ENCODE measurements at places on chromosomes 3 and 15. TPM values are rescaled to one million over a fixed set of nuclear protein-coding genes. Genes with fewer than 3 reads are reported as not detected.

The PCSK6 gene
- 11.4 TPM for total RNA-seq

The ADPGK gene
- 45.7 TPM for total RNA-seq

The FRMD5 gene
- total RNA-seq = not detected

The PLA2G4D gene
- total RNA-seq = not detected

The PLD1 gene
- 31.1 TPM for total RNA-seq

The TMEM207 gene
- total RNA-seq = not detected

The GATM gene
- total RNA-seq = 15.1 TPM

The GOLGA8O gene
- not detected for total RNA-seq

The DNAH12 gene
- total RNA-seq = not detected

The SCN5A gene
- 0.09 TPM for total RNA-seq

DNA sequence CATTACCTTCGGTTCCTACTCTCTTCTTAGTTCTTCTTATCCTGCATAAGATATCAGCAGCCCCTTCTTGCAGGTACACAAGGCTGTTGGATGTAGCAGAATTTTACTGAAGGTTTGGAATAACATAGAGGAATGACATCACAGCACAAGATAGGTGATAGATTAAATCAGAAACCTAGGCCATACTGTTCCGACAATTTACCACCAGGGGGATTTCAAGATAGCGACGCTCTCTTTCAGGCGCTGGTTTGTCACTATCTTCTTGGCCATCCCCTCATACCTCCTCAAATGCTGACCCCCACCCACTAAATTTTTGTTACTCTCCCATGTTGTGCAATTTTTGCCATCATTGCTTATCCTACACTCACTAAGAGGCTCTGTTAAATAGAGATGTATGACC is 3.5 kb downstream of the SIDT1 start:
- DNase-seq = no peak

GRCh38 chr3:40924559-40925141 is 274.7 kb upstream of the CTNNB1 start:
- no peak for DNase-seq

DNA sequence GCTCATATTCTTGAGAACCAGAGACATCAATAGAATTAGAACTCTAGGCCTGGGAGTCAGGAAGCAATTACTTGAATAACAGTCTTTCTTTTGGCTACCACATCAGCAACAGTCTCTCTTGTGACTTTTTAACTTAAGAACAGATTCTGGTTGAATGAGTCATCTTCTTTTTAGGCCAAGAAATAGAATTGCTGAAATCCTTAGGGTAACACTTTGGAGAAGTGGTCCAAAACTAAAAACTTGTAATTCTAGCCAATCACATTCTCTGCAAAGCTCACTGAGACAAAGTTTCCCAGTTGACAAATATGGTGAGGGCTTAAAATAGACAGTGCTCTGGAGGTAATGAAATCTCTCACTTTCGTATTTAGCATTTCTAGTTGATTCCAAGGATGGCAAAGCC is 238.0 kb downstream of the SHOX2 start:
- no peak for DNase-seq

- no peak for DNase-seq
These were observed 51.0 kb downstream of the ANP32A start for GRCh38 chr15:68769702-68770101.

- no peak for DNase-seq
These were observed 76.2 kb upstream of the HERC1 start for GRCh38 chr15:63909819-63910437.

DNA sequence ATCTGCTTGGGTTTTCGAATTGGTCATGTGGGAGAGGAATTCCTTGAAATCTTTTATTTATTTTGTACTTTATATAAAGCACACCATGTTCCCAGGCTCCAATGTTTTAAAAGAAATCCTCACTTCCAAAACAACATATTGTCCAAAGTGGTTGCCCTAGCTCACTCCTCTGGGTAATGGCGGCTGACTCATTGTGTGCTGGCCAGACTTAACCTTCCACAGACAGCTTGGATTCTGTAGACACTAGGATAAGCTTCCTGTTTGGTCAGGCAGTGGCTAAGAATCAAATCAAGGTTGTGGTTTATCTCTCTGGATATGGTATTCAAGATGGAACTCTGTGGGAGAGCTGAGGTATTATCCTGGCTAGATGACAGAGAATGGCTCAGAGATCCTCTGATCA is 55.8 kb upstream of the FAM98B start:
- DNase-seq = no peak

- DNase-seq = no peak
These were observed 79.6 kb downstream of the DHX36 start for GRCh38 chr3:154244644-154245043.

DNA sequence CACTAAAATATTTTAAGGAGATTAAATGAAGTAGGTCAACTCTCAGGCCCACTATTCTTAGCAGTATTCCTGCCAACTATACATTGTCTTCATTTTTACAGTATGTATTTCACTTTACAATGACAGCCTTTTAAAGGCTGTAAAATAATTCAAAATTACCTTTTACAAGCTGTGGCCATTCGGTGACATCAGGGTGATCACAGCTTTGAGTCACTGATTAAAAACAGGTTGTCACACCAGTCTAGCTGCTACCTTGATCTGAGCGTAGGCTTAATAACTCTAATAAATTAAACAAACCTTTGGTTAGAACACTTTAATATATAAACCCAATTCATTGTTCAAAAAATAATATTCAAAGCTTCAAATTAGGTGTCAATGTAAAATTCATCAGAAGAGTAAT is 29.9 kb downstream of the UBE3A start:
- no peak for DNase-seq

- no peak for DNase-seq
These were observed 171.7 kb upstream of the ATP11B start for GRCh38 chr3:182621435-182622240.

GRCh38 chr3:160580938-160581337 is 15.6 kb upstream of the KPNA4 start:
- DNase-seq = no peak

DNA sequence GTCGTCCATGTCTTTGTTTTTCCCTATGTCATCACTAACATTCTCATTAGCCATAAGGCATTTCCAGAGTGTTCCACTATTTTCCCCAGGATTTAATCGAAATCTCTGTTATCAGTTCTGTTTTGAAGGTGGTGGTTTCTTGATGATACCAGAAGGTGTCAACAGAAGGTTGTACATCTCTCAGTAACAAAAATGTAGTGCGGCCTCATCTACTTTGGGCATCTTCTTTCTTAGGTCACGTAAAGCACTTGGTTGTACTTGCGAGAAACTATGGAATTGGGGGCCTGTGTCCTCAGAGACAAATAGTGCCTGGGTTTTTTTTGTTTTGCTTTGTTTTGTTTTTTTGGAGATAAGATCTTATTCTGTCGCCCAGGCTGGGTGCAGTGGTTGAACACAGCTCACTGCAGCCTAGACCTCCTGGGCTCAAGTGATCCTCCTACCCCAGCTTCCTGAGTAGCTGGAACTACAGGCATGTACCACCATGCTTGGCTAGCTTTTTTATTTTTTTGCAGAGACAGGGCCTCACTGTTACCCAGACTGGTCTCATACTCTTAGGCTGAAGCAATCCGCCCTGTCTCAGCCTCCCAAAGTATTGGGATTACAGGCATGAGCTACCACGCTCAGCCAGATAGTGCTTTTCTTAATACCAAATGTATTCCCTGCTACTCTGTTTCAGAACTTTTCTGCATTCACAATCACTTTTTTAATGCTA is 61.2 kb upstream of the FURIN start:
- no peak for DNase-seq

GRCh38 chr3:127710155-127710941 is 37.6 kb downstream of the ABTB1 start:
- no peak for DNase-seq

GRCh38 chr15:62665449-62665848 is 377.1 kb upstream of the TPM1 start:
- no peak for DNase-seq

DNA sequence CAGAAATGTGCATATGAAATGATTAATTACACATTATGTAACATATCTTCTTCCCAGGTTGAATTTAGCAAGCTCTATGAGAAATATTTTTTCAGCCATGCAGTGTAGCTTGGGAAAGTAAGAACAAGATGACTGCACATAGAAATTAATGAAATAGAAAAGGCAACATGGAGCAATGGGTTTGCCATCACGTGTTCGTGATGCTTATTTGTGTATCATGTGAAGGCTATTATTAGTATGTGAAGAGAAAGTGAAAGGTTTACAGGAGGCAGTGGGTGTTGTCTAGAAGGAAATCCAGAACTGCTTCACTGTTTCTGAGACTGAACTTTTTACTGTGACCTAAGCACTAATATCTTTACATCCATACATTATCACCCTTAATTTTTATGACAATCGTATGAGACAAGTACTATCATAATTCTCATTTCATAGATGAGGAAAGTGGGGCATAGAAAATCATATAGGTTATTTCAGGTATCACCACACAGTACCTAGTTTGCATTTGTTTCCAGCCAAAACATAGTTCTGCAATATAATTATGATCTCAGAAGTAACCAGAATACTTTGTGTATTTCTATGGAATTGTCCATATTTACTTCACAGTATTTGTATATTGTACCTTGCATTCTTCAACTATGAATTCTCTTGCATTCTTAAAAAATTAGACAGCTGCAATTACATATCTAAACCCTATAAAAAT is 14.9 kb downstream of the SERPINI1 start:
- no peak for DNase-seq

DNA sequence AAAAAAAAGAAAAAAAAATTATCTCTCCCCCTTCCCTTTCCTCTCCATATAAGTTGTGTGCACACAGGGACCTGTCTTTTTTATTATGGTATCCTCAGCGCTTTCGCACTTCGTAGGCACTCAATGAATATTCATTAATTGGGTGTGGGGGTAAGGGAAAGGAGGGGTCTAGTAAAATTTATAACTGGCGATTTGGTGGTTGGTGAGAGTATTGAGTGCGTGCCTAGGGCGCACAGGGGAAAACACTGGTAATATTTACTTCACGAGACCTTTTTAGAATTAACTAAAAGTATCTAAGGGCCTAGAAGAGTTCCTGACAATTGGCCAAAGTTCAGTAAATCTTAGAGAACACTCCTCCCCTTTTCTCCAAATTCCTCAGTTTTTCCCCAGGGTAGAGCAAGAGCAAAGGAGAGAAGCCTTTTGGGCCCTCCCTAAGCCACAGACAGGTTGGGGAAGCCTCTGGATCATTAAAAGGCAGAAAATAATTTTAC is 25.7 kb downstream of the TYRO3 start:
- DNase-seq = no peak

- DNase-seq = no peak
These were observed 64.3 kb downstream of the DUT start for GRCh38 chr15:48395521-48396011.

DNA sequence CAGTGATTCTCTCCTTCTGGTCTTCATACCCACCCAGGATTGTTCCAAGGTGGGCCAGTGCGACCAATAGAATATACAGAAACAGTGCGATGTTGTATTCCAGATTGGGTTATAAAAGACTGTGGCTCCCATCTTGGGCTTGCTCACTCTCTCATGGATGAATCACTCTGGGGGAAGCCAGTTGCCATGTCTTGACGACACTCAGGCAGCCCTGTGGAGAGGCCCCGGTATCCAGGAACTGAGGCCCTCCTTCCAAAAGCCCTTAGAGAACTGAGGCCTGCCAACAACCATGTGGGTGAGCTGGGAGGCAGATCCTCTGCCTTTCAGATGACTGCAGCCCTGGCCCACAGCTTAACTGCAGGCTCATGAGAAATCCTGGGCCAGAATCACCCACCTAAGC is 57.2 kb downstream of the SH3GL3 start:
- DNase-seq = no peak

- no peak for DNase-seq
These were observed 65.6 kb upstream of the OXTR start for GRCh38 chr3:8834974-8835373.

DNA sequence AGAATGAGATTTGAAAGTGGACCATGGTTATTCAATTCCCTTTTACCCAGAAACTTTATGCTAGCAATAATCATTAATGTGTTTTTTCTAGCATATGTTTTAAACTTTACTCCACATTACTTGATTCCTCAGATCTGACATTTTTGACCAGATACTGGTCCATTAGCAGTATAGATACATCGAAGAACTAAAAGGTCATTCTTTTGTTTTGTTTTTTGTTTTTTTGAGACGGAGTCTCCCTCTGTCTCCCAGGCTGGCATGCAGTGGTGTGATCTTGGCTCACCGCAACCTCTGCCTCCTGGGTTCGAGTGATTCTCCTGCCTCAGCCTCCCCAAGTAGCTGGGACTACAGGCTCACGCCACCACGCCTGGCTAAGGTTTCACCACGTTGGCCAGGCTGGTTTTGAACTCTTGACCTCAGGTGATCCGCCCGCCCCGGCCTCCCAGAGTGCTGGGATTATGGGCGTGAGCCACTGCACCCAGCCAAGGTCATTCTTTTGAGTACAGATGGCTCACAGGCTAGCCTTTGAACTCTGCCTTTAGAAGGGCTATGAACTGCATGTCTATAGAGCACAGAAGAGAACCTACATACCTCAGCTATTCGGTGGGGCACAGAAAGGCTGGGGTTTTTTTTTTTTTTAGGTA is 28.6 kb downstream of the CHP1 start:
- no peak for DNase-seq

- DNase-seq = no peak
These were observed 94.2 kb upstream of the ACP3 start for GRCh38 chr3:132222868-132223538.

GRCh38 chr3:157475921-157476414 is 27.2 kb downstream of the VEPH1 start:
- no peak for DNase-seq

DNA sequence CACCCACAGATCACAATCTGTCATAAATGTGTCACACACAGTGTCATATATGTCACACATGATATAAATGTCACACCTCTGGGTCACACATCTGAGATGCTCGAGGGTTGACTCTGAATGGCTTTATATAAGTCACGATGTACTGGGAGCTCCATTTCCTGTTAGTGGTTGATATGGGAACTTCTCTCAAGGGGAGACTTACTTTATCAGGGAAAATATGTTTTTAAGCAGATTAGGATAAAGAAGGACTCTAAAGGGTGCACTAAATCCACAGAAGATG is 83.9 kb upstream of the MEF2A start:
- DNase-seq = no peak

DNA sequence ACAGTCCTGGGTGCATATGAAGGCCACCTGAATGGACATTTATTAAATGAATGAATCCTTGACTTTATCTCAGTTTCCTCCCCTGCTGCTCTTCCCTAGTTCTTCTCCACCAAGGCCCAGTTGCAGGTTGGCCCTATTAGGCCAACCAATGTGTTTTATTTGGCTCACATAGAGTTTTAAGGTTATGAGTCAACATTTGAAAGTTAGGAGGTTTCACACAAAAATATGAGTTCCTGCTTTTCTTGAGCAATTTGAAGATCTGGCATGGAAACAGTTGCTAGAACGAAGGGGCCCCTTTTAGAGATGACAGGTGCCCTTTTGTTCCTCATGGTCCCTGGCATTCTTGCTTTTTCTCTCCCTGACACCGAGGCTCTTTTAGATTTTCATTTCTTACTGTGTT is 83.0 kb upstream of the PDZRN3 start:
- DNase-seq = no peak

DNA sequence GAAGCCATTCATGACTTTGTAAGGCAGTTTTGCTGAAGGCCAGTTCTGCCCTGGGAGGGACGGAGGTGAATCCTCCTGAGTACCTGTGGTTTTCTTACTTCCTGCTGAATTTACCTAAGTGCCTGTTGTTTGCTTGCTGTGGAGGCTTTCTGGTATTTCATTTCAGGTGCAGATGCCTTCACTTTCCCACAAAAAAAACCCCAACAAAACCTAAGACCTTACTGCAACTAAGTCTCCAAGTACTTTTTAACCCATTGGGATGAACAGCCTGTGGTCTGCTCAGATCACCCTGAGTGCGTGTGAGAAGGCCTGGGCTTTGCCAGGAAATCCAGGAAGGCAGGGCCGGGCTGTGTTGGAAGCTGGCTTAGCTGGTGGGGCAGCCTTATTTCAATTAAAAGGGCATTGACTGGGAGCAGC is 65.3 kb downstream of the IGF1R start:
- DNase-seq = no peak
